ENCODE measurements at places on chromosomes 5 and 9. TPM values are rescaled to one million over a fixed set of nuclear protein-coding genes. Genes with fewer than 3 reads are reported as not detected.

HAVCR1 gene
- total RNA-seq = not detected

ZNF879 gene
- 4.6 TPM for total RNA-seq

FBP2 gene
- total RNA-seq = 48.4 TPM

SLC4A9 gene
- not detected for total RNA-seq

SPATA31A7 gene
- not detected for total RNA-seq

ERAP2 gene
- 1.1 TPM for total RNA-seq

TSSK1B gene
- not detected for total RNA-seq

TMEM215 gene
- not detected for total RNA-seq

C9orf50 gene
- not detected for total RNA-seq

DAPK1 gene
- 4.3 TPM for total RNA-seq

LCN15 gene
- not detected for total RNA-seq

RANBP17 gene
- total RNA-seq = 1.1 TPM

OTULINL gene
- total RNA-seq = 1.8 TPM

CDO1 gene
- total RNA-seq = 25.4 TPM

FOXD4L4 gene
- 0.16 TPM for total RNA-seq

GGTA1 gene
- 3.9 TPM for total RNA-seq

GPX8 gene
- total RNA-seq = 2.0 TPM

PRKACG gene
- not detected for total RNA-seq

ADCY2 gene
- total RNA-seq = 50.1 TPM

OBP2B gene
- total RNA-seq = not detected

HAPLN1 gene
- not detected for total RNA-seq

IFNA8 gene
- total RNA-seq = not detected

FAM151B gene
- total RNA-seq = 0.18 TPM

FOXD1 gene
- 0.49 TPM for total RNA-seq

PCDHA9 gene
- total RNA-seq = 0.07 TPM

PCDHGB3 gene
- total RNA-seq = 0.29 TPM

Measured in gastrocnemius medialis (tissue), 4 donors.